M059J (cell line): ENCODE measurements at places on chromosomes 6 and 20.

DNA sequence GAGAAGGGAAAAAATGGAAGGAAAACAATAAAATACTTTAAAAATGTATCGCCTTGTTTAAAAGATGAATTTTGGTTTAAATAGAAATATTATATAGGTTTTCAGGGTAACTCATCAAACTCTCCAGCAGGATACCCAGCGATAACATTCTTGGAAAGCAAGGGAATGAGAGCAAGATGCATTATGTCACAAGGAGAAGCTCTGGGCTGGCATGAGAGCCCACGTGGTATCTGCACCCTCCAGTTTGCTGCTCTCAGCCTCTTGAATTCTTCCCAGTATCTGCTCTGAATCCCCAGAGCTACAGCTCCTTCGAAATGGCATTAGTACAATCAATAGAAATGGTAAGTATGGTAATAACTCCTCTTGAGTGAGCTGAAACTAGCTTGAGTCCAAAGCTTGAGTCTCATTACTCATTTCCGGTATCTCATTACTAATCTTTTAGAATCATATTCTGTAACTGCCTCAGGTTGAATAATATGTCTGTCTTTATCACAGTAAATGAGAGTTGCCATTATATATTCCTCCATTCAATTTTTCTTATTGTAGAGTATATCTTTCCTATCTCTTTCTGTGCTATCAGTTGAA, 4.9 kb upstream of the TMEM242 start:
- peak; percentile 65 for DNase-seq

GRCh38 chr20:57451795-57452661, 60.8 kb downstream of the RBM38 start:
- DNase-seq = no peak

DNA sequence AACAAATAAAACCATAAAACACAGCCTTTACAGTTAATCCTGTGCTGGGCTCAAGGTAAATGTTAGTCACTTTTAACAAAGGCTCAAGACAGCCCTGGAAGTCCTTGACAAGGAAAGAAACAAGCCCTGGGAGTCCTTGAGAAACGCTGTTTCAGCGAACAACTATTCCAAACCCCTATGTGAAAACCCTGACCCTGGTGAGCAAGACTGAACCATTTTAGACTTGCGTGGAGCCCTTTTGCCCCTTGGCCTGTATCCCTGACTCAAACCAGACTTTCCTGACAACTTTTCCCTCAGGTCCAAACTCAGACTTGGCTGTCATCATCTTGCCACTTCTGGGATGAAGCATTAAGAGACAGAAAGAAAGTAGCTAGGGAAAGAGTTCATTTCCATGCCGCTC, 180.4 kb downstream of the AIG1 start:
- no peak for DNase-seq

GRCh38 chr20:24089576-24089975, 101.0 kb upstream of the GGTLC1 start:
- DNase-seq = no peak

- no peak for DNase-seq
Observed at GRCh38 chr6:165183496-165184140, 125.8 kb downstream of the C6orf118 start.

DNA sequence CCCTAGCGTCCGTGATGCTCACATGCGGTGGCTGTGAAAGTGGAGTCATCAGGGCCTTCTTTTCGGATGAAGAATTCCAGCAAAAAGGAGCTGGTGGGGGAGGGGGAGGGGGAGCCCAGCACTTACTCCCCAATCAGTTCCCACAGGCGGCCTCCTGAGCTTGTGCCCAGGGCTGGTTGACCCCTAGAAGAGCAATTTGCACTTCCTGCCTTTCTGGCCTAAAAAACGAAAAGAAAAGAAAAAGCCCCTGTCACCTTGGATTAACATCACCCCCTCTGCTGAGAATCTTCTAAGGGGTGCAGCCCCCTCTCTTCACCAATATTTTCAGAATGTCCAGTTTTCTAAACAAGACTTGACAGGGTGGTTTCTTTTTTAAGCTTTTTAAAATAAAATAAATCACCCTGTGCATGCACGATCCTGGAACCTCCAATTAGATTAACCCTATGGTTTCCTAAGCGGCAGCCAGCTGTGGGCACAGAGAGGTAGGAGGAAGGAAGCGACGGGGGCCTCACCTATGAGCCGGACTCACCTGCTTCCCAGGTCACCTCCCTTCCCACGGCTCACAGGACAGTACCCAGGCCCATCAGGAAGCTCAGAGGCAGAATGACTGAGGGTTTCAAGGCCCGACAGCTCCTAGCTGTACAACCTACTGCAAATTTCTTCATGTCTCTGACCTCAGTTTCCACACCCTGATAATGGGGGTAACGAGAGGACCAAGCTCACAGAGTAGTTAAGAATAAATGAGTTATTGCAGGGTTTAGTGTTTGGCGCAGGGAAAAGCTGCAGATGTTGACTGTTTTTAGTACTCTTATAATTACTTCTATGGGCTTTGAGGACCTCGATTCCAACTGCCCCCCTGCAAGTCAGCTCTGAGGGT, 10.5 kb upstream of the TGM2 start:
- DNase-seq = no peak

GRCh38 chr6:15363523-15364400, 117.9 kb downstream of the JARID2 start:
- peak; percentile 35 for DNase-seq

DNA sequence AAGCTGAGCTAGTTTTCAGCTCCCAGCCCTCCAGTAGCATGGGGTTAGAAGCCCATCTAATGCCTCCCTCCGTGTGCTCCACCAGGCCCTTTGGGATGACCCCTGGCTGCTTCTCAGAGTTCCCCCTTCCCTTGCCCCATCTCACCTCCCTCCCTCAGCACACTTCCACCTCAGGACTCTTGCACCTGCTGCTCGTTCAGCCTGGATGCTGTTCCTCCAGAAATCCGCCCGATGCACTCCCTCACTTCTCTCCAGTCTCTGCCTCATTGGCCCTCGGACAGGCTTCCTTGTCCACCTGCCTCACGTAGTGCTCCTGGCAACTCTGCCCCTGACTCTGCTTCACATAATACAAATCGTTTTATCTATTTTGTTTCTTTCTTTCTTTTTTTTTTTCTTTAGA, 26.8 kb downstream of the FGD2 start:
- DNase-seq = no peak

- peak; percentile 51 for DNase-seq
Observed at GRCh38 chr20:24027229-24027628, 38.6 kb upstream of the GGTLC1 start.

DNA sequence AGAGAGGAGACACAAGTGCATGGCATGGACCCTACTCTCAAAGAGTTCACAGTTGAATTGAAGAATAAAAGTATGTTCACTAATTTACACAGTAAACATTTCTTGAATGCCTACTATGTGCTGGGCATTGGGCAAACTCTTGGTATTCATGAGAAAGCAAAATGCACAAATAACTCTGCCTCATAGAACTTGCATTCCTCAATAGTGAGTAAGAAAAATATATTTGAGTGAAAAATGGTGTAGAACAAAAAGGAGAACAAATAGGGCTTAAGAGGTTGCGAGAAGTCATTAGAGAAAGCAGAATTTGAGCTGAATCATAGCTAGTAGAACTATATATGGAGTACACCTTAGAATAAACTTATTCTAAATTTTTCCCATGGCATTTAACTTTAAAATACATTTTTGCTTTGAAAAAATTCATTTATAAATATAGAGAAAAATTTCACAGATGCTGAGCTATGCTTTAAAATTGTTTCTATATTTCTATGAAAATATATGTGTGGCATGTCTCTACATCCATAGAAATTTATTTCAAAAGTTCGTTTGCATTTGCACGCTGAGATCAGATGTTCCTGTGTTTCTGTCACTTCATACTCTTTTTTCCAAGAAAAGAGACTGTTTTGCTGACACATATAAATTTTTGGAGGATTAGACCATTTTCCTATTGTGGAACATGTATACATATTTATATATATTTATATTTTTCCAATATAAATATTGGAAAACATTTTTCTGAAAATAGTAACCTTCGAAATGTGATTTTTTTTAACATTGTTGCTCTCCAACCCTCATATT, 236.1 kb downstream of the KCNQ5 start:
- DNase-seq = peak; percentile 53

GRCh38 chr6:131379948-131380347, 193.1 kb upstream of the ARG1 start:
- peak; percentile 94 for DNase-seq

DNA sequence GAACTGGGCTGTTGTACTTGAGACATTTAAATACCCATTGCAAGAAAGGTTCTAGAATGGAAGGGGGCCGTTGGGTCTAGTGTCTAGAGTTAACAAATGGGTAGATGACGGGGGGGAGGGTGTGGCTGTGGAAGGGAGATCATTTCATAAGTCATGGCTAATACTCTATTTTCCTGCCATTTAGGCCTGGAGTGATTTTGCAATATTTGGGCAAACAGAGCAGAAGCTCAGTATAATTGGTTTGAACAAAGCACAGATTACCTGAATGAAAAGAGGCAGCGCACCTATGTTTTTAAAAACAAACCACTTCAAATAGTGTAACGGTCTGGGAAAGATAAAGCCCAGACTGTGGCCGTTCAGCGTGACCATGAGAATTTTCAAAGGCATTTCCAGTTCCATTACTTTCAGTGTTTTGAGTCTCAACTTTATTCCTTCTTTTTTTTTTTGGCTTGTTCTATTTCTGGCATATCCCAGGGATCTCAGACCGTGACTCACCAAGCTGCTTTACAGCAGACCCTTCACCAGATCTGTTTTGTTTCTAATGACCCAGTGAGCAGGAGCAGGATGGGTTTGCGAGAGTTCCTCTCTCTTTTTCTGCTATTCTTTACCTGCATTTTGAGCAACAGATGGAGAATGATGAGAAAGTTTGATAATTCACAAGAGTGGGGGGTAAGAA, 73.7 kb downstream of the LYRM2 start:
- DNase-seq = no peak

DNA sequence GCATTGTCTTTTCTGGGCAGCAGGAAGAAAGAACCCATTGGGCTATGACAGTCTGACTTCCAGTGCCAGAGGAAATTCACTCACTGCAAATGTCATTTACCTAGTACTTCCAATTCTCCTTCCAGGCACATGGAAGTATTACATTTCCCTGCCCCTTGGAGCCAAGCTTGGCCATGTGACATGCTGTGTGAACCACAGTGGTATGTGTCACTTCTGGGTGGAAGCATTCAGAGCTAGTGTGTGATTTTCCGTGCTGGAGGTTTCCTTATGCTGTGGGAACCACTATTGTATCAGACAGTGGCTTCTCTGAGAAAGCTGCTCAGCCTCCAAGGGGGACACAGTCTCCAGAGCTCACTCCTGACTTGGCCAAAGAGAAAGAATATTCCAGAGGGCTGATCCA, 387.6 kb downstream of the CDC5L start:
- DNase-seq = peak; percentile 57

DNA sequence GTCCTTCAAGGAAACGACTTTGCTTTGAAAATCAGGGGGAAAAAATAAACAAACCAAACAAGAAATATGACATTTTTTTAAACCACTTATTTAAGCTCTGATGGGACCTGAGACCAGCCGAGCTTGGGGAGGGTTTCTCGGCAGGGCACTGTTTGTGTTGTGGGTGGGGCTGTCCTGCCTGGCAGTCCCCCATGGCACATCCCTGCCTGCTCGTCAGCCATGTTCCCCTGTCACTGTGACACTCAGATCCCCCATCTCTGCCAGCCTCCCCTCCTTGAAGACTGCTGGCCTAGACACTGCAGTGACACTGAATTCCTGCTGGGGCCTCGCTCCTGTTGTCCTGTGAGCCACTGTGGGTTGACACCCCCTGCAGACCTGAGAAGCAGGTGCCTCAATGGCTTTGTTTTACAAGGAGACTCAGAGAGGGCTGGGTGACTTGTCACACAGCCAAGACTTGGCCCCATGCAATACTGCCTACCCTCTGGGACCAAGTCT, 95.1 kb upstream of the PTPN1 start:
- no peak for DNase-seq

DNA sequence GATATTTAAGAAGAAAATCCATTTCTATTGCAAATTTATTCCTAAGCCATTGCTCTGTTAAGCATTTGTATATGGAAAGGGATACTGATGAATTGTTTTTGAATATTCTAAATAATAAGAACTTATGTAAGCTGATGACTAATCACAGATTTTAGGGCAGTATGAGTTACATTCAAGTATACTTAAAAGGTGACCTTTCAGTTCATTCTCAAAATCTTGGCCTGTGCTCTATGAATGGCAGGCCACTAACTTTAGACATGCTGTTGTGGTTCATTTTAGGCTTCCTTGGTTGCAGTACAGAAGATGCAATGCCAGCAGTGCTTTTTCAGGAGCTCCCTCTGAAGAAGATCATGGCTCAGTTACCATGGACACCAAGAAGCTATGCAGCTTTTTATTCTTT, 380.4 kb downstream of the CENPW start:
- DNase-seq = no peak

DNA sequence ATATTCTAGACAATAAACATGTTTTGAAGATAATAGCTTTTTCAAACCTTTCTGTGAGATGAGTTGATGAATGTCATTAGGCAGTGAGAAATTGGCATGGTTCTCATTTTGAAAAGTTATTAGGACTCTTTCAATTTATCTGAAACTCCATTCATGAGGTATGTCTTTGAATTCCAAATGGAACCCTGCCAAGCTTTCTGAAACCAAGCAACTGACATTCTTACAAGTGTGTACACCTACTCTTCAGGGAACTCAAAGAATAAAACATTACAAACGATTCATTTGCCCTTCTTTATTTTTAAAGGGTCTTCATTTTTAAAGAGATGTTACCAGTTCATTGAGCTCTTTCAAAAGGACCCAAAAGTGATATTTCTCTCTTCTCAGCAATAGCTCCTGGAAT, 2.1 kb upstream of the TRDN start:
- DNase-seq = no peak

- peak; percentile 68 for DNase-seq
Observed at GRCh38 chr6:152948150-152948768, 34.6 kb downstream of the FBXO5 start.

DNA sequence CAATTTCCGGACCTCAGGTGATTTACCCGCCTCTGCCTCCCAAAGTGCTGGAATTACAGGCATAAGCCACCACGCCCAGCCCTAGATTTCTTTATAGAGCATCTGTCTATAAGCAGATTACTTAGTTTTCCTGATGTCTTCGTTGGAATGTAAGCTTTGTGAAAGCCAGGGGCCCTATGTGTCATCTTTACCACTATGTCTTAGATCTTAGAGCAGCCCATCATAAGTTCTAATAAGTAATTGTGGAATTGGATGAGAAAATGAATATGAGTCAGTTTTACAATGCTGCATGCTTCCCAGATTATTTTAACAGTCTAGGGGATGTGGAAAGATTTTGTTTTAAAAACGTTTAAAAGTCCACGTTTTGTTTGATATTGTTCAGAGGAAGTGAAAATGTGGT, 9.1 kb upstream of the ZBTB2 start:
- peak; percentile 81 for DNase-seq

GRCh38 chr6:158328952-158329351, 16.7 kb downstream of the TULP4 start:
- DNase-seq = no peak

GRCh38 chr20:8568075-8568474, 436.0 kb downstream of the PLCB1 start:
- no peak for DNase-seq

DNA sequence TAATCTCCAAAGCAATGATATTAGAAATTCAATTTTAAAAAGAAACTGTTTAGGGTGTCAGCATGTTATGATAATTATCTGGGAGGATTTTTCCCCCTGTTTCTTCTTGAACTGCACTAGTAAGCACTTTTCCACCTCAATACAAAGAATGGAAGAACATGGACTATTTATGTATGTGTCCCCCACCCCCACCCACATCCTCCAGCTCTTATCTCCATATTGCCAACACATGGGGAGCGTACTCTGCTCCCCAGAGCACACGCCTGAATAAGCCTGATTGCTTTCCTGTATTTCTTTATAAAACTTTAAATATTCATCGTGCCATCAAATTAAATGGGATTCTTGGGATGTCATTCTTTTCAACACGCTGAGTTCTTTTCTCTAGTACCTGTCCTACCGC, 11.4 kb upstream of the LRFN2 start:
- no peak for DNase-seq
